ENCODE measurements at places on chromosomes 16 and 17.

DNA sequence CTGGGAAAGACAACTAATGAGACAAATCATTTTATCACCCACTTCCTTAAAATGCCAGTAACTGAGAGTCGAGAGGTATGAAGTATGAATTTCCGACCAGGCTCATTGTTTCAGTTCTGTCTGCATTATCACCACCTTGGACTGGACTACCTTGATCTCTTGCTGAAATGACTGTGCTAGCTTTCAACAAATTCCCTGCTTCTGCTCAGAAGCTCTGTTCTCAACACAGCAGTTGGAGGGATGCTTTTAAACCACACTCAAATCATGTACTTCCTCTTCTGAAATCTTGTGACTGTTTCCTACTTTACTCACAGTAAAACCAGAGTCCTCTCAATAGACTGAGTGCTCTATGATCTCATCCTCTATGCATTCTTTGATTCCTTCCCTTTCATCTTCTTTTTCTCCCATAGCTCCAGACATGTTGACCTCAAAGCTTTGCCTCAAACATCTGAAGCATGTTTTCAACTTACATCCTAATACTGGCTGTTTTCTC, 195.8 kb downstream of the KCNJ2 start:
- DNase-seq = no peak

- DNase-seq = no peak
Measured at GRCh38 chr16:64919929-64920607, 201.8 kb downstream of the CDH11 start.

GRCh38 chr17:44920565-44920940, 5.3 kb upstream of the GFAP start:
- no peak for DNase-seq

DNA sequence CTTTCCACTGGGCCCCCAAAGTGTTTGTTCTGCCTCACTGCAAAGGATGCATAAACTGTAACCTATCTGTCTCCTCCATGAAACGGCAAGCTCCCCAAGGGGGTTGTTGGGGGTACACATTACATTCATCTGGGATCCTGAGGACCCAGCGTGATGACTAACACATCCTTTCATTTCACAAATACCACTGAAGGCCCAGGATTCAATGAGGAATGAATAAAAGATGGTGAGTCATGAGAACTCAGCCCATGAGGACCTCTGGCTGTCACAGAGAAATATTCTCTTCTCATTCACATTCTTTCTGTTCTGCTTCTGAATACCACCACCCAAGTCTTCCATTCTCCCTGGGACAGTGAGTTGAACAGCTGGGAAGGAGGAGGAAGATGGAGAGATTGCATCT, 149.8 kb downstream of the RBFOX3 start:
- DNase-seq = no peak

- DNase-seq = no peak
Measured at GRCh38 chr16:17804857-17805256, 334.1 kb upstream of the XYLT1 start.

DNA sequence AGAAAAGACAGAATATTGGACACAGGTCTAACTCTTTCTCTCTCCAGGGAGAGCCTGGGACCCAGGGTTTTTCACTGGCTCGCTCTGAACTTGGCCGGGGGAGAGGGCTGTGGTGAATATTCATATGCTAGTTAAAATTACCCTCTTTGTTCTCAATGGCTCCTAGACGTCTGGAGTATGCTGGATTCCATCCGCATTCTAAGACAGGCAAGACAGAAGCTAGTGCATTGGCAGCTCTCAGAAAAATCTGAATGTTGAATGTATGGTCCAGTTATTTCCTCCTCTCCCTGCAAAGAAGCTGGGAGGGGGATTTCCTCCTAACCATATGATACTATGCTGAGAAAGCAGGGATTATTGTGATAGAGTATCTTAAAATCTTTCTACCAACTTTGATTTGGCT, 5.6 kb upstream of the KRT34 start:
- no peak for DNase-seq

GRCh38 chr16:85354686-85355514, 242.6 kb upstream of the CIBAR2 start:
- DNase-seq = no peak

GRCh38 chr17:44872131-44872768, 24.6 kb downstream of the HIGD1B start:
- DNase-seq = no peak

DNA sequence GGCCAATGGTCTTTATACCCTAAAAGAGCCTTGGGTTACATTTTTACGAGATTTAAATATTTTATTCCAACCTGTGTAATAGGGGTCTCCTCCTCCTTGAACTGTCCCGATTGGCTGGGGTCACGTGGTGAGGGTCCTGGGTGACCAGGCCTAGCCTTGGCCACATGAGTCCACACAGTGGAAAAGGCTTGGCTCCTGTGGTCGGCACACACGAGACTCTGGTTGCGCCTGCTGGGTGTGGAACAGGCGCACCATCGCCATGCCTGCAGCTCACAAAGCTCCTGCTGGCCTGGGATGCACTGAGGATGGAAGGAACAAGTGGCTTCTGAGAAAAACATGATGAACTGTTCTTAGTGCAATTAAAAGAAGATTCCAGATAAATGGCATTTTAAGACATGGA, 103.9 kb upstream of the ZNF750 start:
- DNase-seq = no peak

- no peak for DNase-seq
Measured at GRCh38 chr17:76414334-76415295, 30.2 kb downstream of the SPHK1 start.

DNA sequence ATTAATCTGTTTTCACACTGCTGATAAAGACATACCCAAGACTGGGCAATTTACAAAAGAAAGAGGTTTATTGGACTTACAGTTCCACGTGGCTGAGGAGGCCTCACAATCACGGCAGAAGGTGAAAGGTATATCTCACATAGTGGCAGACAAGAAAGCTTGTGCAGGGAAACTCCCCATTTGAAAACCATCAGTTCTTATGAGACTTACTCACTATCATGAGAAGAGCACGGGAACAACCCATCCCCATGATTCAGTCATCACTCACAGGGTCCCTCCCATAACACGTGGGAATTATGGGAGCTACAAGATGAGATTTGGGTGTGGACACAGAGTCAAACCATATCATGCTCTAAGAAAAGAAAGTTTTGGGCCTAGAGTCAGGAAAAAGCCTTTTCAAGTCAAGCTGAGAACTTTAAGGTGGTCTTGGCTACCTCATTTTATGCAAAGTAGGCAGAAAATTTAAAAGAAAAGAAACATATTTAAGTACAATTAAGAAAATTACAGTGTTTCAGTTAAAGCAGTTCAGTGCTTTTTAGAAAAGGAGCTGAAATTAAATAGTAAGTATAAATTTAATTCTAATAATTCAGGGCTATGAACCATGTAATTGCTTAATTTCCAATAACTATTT, 24.9 kb upstream of the CRYM start:
- no peak for DNase-seq

DNA sequence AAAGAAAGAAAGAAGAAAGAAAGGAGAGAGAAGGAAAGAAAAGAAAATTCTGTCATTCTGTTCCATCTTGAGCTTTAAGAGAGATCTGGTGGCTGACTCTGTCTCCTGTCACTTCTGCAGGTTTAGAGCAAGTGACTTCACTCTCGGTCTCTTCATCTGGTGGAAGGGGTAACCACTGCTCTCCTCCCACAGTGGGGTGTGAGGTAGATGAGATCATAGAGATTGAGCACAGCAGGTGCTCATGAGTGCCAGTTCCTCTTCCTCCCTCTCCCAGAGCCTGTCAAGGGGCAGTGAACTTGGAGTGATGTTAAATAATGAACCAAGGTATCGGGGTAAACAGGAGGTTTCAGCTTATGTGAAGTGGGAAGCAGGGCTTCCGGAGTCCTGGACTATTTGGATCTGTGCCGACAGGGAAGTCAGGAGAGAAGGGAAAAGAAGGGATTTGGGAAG, 47.7 kb downstream of the BEAN1 start:
- DNase-seq = peak; percentile 58

- DNase-seq = no peak
Measured at GRCh38 chr16:5621826-5622225, 524.2 kb upstream of the EEF2KMT start.

GRCh38 chr16:89000207-89000959, 23.4 kb upstream of the CBFA2T3 start:
- no peak for DNase-seq

DNA sequence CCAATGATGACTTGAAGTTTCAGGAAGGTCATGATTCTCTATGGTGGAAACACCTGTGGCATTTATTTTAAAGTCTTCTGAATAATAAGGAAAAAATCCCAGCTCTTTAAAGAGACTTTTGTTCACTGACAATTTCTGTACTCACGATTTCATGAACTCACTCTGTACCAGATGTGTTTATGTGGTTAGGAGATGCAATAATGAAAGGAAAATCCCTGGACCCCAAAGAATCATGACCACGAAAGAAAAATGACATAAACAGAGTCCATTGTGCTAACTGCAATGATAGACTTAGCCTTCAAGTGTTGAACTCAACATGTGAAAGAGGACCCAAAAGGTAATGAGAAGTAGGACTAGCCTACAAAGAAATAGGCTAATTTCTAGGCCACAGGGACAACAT, 947.5 kb downstream of the CDH11 start:
- no peak for DNase-seq

DNA sequence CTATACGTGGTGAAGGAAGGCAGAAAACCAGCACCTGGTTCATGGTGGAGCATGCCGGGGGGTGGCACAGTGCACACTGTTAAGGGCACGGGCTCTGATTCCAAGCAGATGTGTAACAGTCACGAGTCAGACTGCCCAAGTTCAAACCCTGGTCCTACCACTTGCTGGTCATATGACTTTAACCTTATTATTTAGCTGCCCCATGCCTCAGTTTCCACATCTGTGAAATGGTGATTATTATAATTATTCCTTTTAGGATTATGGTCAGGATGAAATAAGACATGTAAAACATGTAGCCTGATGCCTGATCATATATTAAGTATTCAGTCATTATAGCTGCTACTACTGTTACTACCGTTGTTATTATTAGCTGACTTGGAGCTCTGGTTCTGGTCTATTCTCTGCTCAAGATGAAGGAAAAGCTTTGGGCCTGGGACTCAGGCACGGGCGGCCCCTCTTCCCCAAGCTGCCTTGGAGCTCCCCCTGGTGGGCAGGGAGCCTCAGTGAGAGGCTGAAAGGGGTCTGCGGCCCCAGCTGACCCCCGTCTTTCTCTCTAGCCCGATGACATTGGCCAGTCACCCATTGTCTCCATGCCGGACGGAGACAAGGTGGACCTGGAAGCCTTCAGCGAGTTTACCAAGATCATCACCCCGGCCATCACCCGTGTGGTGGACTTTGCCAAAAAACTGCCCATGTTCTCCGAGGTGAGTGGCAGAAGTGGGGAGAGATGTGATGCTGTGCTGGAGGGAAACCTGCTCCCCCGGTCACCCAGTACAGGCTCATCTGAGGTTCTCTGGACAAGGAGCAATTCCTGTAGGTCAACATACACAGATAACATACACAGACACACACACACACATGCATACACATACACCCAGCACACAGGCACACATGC, 14.0 kb downstream of the NR1D1 start:
- peak; percentile 35 for DNase-seq

- no peak for DNase-seq
Measured at GRCh38 chr17:77222356-77222755, 81.6 kb downstream of the SEC14L1 start.

- DNase-seq = no peak
Measured at GRCh38 chr17:73096211-73096610, 3.7 kb upstream of the SLC39A11 start.

- DNase-seq = no peak
Measured at GRCh38 chr17:73901661-73902415, 257.6 kb upstream of the SDK2 start.

DNA sequence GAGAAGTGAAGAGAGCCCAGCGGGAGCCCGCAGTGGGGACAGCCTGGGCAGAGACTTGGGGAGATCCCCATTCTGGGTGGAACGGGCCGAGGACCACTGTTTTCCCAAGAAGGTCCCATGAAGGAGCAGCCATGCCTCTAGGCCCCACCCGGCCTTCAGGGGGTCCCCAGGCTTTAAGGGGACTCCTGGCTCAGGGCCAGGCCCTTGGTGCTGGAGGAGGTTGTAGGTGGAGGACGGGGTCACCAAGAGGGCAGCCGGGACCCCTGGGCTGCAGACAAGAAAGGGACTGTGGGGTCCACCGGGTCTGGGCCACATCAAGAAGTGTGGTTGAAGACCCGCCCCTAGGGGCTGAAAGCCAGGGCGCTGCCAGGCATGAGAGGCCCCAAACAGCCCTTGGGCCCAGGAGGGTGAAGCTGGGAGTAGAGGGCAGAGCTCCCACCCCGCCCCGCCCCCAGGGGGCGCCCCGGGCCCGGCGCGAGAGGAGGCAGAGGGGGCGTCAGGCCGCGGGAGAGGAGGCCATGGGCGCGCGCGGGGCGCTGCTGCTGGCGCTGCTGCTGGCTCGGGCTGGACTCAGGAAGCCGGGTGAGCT, at the start of gene PRSS21:
PRSS21 (plus strand) TSS at position 487 of the 589 bp plus-strand sequence; CDS start at position 519, 32 bp downstream.
- DNase-seq = no peak

DNA sequence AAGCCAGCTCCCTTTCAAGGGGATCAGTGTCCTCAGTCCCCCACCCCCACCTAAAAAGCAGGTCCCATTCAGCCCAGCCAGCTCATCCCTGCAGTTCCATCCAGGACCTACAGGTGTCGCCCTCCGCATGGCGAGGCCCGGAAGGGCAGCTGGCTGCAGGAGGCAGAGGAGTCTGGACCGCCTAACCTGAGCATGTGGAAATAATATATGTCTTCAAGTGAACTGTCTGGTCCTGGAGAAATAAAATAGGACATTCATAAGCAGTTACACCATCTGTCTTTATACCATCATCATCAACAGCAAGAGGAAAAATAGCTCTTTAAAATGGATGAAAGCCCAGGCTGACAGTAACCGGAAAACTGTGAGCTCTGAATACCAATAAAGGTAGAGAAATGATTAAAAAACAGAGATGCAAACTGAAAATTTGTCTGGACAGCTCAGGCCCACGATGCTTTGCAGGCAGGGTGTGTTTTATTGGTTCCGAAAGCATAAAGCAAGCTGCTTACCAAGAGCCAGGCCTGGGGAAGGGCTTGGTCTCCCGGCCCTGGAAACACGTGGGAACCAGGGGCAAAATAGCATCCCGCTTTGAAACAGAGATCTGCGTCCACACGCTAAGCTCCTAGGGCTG, 215.2 kb downstream of the ZFHX3 start:
- peak; percentile 35 for DNase-seq

- DNase-seq = no peak
Measured at GRCh38 chr17:68792873-68793272, 162.3 kb downstream of the ABCA8 start.

DNA sequence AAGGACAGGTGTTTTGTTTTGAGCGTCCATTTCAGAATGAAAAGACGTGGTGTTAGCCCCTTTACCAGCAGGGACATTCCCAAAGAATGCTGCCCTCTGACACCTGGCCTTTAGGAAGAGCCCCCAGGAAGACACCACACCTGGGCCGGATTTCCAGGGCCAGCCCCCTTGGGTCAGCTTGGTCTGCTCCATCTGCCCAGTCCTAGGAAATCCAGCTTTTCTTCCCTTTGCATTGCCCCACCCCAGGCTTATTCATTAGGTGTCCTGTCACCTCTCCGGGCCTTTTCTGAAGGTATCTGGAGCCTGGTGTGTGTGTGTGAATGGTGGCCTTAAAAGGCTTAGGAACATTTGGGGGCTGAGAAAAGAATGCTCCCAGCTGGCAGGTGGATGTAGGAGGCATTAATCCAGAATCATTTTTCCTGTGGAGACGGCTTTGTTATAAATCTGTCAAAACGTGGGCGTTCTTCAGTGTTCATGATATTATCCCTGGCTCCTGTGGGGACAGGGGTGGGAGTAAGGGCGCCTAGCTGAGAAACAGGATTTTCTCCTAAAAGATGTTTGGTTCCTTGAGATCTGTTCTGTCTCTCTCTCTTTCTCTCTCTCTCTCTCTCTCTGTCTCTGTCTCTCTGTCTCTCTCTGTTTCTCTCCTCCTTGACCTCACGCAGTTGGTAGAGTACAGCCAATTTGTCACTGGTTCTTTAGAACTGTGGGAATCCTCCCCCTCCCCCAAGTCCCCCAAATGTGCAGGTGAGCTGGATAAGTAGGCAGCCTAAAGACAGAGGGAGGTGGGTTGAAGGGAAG, 84.0 kb downstream of the NTN1 start:
- DNase-seq = no peak
